ENCODE measurements at places on chromosomes 16 and 17.

GRCh38 chr17:39755554-39756379, 18.0 kb downstream of the GRB7 start:
- DNase-seq, result no peak

GRCh38 chr17:14366199-14366598, 65.3 kb downstream of the HS3ST3B1 start:
- no peak for DNase-seq

DNA sequence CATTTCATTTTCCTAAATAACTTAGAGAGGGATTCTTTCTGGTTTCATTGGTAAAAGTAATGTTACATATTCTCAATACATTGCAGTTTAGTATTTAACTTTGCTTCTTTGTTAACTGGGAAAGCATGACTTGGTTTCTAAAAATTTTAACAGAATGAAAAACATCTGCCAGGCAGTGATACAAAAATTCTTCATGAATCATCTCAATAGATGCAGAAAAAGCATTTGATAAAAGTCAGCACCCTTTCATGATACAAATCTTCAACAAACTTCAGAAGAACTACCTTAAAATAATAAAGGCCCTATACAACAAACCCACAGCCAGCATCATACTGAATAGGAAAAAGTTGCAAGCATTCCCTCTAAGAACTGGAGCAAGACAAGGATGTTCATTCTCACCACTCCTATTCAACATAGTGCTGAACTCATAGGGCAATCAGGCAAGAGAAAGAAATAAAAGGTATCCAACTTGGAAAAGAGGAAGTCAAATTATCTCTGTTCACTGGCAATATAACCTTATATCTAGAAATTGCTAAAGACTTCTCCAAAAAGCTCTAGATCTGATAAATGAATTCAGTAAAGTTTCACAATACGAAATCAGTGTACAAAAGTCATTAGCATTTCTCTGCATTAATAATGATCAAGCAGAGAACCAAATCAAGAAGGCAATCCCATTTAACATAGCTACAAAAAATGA, 50.4 kb downstream of the SLFN5 start:
- DNase-seq, result no peak

DNA sequence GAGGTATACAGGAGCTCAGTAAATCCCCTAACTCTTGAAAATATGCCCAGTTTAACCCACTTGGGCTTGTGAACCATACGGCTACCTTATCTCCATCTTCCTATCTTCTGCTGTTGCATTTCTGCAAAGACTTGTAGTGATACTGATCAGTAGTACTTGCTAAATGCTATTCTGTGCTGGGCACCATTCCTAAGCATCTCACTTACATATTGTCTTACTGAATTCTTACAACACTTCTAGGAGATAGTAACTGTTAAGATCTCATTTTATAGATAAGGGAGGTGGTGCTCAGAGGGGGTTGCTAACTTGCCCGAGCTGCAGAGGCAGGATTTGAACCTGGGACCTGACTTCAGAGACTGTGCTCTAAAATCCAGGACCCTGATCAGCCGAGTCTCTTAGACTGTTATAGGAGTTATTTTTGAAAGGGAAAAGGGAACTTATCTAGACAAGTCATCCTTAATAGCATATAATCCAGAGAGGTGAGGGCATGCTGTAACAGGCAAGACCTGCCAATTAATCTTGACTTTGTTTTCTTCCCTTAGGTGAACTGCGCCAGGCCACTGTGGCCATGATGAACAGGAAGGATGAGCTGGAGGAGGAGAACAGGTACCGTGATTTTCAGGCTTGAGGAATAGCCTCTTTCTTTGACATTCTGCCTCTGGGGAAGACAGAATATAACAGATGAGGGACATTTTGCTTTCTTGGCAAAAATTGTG, 149.7 kb downstream of the SNX29 start:
- DNase-seq, result no peak

GRCh38 chr16:17206712-17207111, 264.0 kb downstream of the XYLT1 start:
- DNase-seq, result no peak

GRCh38 chr17:28861393-28862203, 6.8 kb downstream of the ERAL1 start:
- no peak for DNase-seq

- DNase-seq, result no peak
Observed at GRCh38 chr17:40993839-40994238, at the start of gene KRTAP3-3. KRTAP3-3 (minus strand) TSS chr17:40994164; CDS start chr17:40994097, 67 bp downstream.

DNA sequence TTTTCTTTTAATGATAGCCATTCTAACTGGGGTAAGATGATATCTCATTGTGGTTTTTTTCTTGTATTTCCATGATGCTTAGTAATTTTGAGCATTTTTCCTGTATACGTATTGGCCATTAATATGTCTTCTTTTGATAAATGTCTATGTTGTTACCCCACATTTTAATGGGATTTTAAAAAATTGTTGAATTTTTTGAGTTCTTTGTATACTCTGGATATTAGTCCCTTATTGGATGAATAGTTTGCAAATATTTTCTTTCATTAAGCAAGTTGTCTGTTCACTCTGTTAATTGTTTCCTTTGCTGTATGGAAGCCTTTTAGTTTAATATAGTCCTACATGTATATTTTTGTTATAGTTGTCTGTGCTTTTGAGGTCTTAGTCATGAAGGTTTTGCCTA, 79.8 kb downstream of the BCAS3 start:
- DNase-seq, result no peak

GRCh38 chr17:27379888-27380533, 76.2 kb upstream of the KSR1 start:
- peak; percentile 46 for DNase-seq

DNA sequence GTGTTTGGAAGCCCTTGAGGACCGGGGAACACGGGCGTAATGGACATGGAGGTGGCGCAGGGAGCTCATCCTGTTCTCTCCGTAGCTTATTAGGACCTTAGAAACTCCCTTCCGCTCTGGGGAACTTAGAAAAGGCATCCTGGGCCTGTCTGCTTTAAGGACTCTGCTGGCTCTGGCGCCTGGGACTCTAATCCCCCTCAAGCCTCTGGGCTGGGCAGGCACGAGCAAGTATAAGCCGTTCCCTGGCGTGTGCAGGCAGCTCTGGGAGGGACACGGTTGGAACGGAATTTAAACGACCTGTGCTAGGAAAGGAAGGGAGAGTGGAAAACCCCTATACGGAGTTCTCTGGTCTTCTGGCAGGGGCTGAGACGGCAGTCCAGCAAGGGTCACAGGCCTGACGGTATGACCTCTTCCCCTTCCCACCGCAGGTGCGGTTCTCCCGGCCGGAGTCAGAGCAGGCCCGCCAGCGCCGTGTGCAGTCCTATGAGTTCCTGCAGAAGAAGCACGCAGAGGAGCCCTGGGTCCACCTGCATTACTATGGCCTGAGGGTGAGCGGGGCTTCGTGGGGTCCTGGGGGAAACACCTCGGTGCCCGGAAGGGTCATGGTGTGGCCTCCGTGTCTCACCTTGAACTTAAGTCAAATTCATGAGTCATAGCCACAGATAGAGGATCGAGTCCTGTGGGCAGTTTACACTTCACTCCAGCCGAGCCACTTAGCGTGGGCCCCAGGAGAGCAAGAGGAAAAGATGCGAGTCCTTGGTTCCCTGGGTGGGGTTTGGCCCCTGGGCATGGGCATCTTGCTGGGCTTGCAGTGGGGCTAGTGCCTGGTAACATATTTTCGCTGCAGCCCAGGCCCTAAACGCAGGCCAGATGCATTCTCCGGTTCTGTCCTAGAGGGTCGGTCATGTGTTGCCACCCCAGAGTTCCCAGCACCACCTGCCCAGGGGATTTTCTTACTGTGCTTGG, 17.7 kb downstream of the POLR3E start:
- DNase-seq, result no peak

DNA sequence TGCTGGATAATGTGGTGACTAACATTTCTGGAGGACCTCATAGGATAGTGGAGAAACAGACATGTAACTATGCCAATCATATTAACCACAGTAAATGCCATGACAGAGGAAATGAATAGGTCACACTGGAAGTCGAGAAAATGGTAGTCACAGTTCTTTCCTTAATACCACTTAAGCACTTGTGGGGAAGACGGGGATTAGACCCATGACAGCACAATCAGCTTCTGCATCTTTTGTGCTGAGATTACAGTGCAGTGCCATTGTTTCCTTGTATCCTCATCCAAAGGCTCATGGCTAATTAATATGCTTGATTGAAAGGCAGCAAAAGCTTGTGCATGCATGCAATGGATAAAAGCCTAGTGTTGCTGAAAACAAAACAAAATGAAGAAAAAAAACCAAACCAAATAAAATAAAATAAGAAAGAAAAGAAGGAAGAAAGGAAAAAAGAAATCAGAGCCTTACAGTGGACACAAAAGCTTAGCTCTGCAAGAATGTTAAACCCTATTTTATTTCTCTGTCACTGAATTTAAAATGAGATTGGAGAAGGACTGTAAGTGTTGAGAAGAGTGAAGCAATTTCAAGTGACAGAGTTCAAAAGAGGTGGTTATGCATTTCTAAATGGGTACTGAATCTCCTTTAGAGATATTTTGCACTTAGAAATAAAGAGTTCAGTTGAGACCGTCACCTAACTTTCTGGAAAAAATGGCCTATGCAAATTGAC, 1011.9 kb downstream of the CDH8 start:
- DNase-seq, result no peak

- peak; percentile 98 for DNase-seq
Observed at GRCh38 chr17:21284319-21285163, at the start of gene MAP2K3. MAP2K3 (plus strand) TSS chr17:21284711; CDS start chr17:21284921, 210 bp downstream.

All from left kidney (tissue), 8 donors.